ENCODE measurements at places on chromosomes 5 and 9.

- no peak for DNase-seq
Observed at GRCh38 chr5:68245319-68245718, 29.8 kb downstream of the PIK3R1 start.

DNA sequence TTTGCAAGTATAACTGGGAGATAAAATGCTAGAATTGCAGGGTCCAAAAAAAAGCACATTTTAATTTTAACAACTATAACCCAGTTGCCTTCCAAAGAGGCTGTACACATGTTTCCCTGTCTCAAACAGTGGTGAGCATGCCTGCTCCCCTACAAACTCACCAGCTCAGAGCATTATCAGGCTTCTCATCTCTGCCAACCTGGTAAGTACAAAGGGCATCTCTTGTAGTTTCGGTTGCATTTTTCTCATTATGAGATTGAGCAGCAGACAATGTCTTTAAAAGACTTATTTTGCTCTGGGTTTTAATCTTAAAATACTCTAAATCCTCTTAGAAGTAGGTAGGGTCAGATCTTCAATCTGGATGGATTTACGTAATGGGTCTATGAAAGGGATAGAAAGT is 107.1 kb upstream of the MSX2 start:
- no peak for DNase-seq

GRCh38 chr5:130171699-130172098 is 267.4 kb downstream of the CHSY3 start:
- no peak for DNase-seq

- DNase-seq = no peak
Observed at GRCh38 chr9:88936668-88937067, 54.6 kb upstream of the S1PR3 start.

- DNase-seq = no peak
Observed at GRCh38 chr5:9483779-9484178, 62.1 kb downstream of the SEMA5A start.

DNA sequence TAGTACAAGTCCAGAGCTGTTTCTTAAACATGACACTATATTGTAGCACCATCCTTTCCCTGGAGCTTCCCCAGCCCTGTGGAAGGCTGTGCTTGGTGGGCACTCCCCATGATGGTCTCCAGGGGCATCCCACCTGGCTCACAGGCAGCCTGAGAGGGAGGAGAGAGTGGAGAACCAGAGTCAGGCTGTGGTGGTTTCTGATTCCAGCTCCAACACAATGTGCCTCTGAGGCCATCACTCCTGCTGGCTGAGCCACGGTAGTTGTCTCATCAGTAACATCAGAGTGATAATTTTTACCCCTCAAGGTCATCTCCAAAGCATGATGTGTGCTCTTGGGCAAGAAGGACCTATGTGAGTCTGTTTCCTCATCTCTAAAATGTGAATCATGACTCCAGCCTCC is 398.0 kb downstream of the CDK5RAP2 start:
- no peak for DNase-seq

DNA sequence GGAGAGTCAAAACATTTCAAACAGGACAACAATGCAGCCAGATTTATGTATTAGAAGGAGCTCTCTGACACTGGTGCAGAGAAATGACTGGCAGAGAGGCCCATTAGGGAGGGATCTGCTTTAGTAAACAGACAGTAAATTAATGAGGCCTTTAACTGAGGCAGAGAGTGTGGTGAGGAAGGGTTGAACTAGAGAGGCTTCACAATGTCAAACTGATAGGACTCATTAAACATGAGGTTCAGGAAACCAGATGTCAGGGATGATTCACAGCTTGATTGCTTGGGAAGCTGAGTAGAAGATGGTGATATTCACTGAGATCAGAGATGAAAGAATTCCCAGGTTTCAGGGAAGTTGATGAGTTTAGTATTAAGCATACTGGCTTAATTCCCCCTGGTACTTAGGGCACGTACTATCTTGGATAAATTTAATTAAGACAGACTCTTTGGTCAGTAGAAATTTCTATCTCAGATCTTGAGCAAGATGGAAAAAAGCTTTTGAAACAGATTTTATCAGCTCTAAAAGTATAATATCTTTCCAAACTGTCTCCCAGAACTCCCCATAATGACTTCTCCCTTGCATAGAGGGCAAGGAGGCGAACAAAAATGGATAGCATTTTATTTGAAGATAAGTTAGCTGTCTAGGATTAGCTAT is 8.6 kb upstream of the MUSK start:
- no peak for DNase-seq

GRCh38 chr9:89015336-89015735 is 24.1 kb downstream of the S1PR3 start:
- DNase-seq = no peak

- DNase-seq = no peak
Observed at GRCh38 chr5:77569409-77569808, 69.1 kb downstream of the OTP start.

DNA sequence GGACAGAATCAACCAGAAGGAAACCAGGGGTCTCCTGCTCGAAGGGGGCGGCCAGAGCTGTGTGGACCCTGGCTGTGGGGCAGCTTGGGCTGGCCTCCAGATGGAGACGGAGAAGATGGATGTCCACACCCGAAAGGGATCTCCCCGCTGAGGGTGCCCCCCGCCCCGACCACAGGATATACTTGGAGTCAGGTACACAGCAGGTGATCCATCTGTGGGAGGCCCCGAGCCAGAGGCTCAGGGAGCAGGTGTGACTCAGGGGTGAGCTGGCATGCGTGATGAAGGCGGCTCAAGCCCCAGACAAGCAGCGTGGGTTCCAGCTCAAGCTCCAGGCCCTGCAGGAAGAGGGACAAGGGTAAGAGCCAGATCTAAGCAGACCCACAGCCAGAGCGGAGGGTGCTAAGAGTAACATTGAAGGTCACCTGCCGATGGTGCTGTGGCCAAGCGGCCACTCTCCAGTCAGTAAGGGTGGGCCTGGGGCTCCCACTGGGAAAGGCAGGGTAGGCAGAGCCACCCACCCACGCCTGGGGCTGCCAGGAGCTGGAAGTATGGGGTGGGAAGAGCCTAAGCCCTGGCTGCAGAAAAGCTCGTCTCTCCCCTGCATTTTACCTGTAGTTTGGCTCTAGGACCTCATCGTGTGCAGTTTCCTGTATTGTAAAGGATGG is 30.6 kb upstream of the MVB12B start:
- DNase-seq = no peak

Data from ELF-1 (cell line).